ENCODE measurements at places on chromosomes 2 and 18.

- no peak for DNase-seq
Measured at GRCh38 chr2:149738767-149739166, 151.2 kb upstream of the MMADHC start.

DNA sequence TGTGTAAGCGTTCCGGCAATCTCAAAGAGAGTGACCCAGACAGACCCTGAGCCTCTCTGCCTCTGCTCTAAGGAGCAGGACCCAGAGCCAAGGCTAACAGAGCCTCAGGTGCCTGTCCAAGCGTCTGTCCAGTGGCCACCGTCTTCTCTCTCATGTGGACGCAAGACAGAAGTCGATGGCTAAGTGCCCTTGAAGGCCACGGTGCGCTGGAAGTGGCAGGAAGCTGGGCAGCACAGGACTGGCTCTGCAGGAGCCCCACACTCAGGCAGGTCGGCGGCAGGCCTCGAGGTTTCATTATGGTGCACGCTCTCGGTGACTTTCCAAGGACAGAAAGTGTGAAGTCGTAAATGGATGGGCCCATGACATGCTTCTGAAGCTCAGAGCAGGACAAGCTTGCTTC, 49.1 kb downstream of the HDAC4 start:
- DNase-seq: no peak

DNA sequence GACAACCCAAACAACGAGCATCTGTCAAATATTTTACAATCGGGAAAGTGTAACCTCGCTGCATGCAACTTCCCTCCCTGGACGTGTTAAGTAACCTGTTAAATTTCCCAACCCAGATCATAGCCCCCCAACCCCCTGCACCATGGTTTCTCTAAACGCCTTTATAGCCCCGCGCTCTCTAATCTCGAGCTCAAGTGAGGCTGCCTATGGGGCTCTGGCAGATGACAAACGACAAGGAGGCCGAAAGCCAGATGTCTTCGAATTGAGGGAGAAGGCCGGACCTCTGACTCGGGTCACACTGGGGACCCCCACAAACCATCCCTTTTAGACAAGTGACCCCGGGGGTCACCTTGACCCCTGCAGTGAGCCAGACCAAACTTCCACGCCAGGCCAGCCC, 526 bp downstream of the COX7A2L start:
- no peak for DNase-seq

GRCh38 chr2:222891890-222892289, 31.1 kb downstream of the ACSL3 start:
- DNase-seq: no peak

- DNase-seq: no peak
Measured at GRCh38 chr18:49025426-49025766, 74.6 kb upstream of the SMAD7 start.

GRCh38 chr2:190972213-190972612, 41.8 kb downstream of the STAT1 start:
- DNase-seq: no peak

DNA sequence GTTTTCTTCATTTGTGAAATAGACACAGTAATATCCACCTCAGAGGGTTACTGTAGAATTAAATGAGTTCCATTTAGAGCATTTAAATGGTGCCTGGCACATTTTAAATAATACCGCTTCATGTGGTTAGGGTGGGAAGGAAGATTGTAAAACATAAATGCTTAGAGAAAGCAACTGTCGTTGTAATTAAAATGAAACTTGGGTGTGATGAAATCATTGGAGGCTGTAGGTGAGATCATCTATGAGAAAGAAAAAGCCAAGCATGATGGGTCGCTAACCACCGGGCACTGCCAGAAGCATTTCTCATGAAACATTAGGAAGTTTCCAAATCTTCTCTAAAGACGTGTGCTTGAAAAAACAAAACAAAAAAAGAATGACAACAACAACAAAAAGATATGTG, 8.2 kb upstream of the SLC39A10 start:
- DNase-seq: no peak

DNA sequence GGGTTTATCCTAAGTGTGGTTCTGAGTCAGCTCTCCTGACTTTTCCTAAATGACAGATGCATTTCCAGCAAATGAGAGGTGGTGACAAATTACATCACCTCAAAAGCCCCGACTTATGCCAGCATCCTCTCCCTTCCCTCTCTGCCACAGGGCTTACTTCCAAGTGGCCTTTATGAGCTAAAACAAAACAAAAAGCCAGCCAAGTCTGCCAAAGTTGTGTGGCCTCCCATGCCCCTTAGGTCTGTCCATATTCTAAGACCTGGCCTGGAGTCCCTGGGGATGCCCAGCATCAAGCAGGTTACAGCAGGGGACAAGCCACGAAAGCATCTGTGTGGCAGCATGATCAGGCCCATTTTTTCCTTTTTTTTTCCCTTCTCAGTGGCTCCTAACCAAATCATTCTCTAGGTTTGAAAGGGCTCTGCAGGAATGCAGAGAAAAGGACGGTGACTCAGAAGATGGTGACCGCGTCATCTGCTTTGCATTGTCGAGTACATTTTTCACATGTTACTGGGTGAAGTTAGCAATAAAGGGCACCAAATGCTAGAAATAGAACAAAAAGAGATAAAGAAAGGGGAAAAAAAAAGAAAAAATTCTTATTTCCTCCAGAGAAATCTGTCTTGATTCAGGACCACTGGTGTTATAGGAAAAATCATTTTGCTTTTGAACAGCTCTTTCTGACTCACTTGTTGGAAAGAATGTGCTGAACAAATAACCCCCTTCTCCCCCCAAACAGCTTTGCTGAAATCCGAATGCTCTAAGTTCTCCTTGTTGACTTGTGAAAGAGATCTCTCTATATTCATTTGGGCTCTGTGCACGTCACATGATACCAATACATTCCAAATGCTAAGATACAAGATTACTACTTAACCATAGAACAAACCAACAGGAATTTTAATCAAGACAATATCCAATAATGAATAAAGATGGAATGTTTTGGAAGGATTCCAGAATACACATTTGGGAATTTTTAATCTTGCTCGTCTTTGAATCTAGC, 178.7 kb downstream of the EN1 start:
- no peak for DNase-seq

DNA sequence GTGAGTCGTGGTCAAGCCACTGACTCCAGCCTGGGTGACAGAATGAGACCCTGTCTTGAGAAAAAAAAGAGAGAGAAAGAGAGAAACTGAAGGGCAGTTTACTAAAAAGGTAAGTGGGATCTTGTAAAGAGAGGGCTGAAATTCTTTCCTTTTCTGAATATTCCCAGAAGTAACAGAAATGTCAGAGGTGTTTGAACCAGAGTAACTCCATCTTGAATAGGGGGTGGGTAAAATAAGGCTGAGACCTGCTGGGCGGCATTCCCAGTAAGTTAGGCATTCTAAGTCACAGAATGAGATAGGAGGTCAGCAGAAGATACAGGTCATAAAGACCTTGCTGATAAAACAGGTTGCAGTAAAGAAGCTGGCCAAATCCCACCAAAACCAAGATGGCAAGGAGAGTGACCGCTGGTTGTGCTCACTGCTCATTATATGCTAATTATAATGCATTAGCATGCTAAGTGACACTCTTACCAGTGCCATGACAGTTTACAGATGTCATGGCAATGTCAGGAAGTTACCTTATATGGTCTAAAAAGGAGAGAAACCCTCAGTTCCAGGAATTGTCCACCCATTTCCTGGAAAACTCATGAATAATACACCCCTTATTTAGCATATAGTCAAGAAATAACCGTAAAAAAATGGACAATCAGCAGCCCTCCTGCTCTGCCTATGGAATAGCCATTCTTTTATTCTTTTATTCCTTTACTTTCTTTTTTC, 1334.3 kb upstream of the ZEB2 start:
- DNase-seq: no peak

DNA sequence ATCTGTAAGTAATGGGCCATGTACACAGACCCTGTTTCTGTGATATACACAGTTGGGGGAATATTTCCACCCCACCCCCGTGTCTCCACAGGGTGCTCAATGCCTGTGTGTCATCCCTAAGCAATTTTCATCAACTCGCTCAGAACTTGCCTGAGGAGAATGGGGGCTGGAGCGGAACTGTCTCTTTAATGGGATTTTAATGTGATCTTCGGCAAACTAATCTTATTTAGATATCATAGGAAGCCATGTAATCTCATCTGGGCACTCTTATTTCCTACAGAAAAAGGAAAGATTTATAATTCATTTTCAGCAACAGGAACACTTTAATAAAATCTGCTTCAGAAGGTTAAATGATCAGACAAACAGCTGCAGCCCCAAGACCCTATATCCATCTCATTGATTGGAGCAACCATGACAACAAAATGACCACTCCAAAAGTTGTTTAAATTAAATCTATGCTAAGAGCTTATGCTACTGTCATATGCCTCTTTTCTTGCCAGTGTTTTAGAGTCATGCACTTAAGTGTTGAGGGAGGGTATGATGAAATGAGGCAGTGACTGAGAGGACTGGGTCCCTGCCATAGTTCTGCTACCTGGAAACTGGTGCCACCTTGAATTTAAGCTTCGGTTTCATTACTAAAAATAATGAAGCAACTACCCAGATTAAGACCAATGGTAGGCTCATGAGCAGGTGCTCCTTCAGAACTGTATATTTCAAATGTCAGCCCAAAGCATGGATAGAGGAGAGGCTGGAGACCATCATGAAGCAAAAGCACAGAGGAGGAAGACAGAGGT, 183.1 kb upstream of the DDX18 start:
- no peak for DNase-seq

All from NCI-H1092 (cell line).